T-helper 1 cell (primary cell): ENCODE measurements at places on chromosomes 3 and 15.

DNA sequence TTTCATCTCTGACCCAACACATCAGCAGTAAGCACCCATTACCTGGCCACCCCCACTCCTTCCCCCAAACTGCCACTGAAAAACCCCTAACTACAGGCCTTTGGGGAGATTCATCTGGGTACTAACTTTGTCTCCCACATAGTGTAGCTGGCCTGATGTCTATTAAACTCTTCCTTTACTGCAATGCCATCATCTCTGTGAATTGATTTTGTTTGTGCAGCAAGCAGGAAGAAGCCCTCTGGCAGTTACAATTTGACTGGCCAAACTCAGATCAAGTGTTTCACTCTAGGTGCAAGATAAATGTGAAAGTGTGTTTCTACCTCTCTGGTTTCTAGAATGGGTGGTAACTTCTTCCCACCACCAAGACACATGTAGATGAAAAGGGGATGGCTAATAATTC, 26.7 kb upstream of the OR5K4 start:
- DNase-seq: peak; percentile 77

GRCh38 chr3:194675081-194675640, 3.2 kb upstream of the LSG1 start:
- peak; percentile 27 for DNase-seq

DNA sequence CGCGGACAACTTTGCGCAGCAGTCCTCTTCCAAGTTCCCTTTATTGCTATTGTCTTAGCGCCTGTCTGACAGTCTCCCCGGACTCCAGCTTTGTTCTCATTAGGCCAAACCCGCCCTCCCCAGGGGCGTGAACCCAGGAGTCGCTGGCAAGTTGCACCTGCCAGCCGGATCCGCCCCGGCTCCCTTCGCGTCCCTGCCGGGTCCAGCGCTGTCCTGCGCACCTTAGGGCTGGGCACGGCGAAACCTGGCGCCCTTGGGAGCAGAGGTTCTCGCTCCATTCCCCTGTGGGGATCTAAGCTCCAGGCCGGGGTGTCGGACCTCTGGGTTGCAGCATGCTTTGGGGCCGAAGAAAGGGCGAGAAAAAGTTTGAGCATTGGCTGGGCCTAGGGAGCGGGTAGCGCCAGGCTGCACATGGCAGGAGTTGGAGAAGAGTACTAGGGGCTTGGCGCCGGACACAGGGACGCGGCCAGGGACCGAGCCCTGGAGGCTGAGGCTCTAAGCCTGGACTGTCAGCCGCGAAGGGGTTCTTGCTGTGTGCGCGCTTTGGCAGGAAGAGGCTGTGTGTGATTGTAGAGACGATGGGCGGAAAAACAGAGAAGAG, 335.1 kb upstream of the THRB start:
- no peak for DNase-seq

GRCh38 chr3:42755681-42756578, 17.1 kb downstream of the CCDC13 start:
- no peak for DNase-seq

DNA sequence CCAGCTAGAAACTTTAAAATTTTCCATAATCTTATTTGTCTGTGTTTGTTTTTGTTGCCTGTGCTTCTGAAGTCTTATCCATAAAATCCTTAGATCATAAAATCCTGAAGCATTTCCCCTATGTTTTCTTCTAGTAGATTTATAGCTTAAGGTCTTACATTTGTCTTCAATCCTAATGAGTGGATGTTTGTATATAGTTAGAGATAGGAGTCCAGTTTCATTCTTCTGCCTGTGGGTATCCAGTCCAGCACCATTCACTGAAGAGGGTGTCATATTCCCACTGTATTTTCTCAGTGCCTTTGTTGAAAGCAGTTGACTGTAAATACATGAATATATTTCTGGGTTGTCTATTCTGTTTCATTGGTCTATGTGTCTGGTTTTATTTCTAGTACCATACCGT, 44.8 kb upstream of the SPSB4 start:
- DNase-seq: no peak

DNA sequence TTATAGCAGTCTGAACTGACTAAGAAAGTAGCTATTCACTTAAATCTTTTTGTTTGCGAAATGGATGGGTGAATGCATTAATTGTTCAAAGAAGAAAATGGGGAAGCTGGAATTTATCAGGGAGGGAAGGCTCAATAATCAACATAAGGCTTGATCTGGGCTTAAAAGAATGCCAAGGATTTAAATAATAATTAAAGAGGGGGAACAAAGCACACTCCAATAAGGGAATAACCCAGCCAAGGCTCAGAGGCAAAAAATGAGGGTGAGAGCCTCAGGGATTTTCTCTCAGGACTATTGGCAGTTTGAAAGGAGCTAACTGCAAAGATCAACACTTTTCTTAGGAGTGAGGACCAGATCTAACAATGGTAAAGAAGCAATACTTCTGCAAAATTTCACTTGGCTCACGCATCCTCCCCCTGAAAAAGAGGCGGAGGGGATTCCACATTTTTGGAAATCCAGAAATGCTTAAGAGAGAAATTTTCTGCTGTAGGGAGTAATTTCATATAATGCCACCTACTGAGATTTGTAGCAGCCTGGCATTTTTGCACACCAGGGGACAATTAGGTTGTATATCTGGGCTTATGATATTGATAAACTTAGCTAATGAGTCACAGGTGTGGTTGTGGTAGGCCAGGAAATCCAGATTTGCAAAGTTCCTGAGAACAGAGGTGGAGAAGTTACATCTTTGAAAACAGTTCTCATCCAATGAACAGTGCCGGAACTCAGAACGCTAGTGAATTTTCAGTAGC, 405.1 kb downstream of the TUSC7 start:
- no peak for DNase-seq

DNA sequence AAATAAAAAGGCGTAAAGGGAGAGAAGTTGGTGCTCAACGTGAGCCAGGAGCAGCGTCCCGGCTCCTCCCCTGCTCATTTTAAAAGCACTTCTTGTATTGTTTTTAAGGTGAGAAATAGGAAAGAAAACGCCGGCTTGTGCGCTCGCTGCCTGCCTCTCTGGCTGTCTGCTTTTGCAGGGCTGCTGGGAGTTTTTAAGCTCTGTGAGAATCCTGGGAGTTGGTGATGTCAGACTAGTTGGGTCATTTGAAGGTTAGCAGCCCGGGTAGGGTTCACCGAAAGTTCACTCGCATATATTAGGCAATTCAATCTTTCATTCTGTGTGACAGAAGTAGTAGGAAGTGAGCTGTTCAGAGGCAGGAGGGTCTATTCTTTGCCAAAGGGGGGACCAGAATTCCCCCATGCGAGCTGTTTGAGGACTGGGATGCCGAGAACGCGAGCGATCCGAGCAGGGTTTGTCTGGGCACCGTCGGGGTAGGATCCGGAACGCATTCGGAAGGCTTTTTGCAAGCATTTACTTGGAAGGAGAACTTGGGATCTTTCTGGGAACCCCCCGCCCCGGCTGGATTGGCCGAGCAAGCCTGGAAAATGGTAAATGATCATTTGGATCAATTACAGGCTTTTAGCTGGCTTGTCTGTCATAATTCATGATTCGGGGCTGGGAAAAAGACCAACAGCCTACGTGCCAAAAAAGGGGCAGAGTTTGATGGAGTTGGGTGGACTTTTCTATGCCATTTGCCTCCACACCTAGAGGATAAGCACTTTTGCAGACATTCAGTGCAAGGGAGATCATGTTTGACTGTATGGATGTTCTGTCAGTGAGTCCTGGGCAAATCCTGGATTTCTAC, at the start of gene RARB:
Gene RARB, plus strand, starts transcription at position 322 of the 847 bp plus-strand sequence. Its CDS starts 469 bp downstream, at position 791.
- no peak for DNase-seq

DNA sequence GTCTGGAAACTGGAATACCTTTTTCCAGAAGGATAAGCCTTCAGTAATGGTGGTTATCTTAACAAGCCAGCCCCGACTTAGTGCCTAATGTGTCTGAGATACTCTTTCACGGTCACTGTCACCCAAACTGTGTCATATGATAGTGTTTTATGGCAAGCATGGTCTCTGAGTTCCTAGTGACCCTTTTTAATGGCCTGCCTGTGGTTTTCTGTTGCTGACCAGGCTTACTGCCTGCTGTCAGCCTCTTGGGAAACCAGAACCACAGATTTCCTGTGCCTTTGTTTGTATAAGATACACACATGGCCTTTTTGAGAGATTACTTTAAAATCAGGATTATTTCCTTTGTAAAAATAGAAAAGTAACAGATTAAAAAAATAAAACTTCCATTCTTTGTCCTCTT, 22.4 kb downstream of the HPS3 start:
- DNase-seq: no peak

DNA sequence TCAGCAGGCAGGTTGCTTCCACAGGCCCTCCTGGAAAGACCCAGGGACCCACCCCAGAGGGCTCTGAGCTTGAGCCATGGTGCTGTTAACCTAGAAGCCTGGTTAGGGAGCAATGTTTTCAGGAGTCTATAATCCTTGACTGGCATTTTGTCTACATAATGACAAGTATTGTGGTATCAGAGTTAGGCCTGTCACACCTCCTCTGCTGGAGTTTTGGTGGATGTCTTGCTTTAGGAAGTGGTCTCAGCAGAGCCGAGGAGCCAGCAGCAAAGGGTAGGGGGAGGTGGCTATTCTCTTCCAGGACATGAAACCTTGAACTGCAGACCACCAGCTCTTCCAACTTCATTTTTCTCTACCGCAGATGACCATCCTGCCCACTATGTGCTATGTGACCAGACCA, 76.1 kb downstream of the CLSTN2 start:
- no peak for DNase-seq

DNA sequence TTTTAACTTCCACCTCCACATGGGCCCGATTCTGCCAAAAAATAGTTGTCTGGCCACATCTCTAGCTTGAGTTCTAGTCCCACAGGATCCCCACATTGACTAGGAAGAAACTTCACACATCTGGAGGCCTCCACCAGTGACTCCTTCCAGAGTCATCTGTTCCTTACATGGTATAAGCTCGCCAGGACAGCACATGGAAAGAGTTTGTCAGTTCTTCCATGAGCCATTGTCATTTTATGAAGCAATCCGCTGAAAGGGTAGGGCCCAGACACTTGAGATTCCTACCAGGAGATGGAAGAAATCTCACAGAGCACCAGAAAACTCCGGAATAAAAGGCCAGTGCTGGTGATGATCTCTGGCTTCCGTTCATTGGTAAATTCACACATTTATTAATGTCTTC, 350.5 kb upstream of the ICE2 start:
- no peak for DNase-seq

- DNase-seq: no peak
Measured at GRCh38 chr15:49831206-49831965, 210.5 kb downstream of the DTWD1 start.

DNA sequence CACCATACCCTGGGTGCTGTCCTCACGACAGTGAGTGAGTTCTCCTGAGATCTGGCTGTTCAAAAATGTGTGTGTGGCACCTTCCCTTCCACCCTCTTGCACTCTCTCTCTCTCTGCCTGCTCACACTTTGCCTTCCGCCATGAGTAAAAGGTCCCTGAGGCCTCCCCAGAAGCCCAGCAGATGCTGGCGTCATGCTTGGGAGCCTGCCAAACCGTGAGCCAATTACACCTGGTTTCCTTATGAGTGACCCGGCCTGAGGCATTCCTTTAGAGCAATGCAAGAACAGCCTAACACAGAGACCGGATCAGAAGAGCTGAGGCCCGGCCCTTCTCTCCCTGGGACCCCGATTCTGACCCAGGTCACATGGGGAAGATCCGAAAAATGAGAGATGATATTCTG, 15.4 kb downstream of the TMEM44 start:
- DNase-seq: no peak

GRCh38 chr3:197511853-197512635, 43.7 kb downstream of the BDH1 start:
- no peak for DNase-seq

GRCh38 chr3:127886231-127886955, 28.6 kb upstream of the KBTBD12 start:
- DNase-seq: no peak

- DNase-seq: no peak
Measured at GRCh38 chr15:86572368-86572841, 492.7 kb downstream of the AGBL1 start.

- no peak for DNase-seq
Measured at GRCh38 chr3:52396011-52396906, 48.6 kb downstream of the SEMA3G start.

DNA sequence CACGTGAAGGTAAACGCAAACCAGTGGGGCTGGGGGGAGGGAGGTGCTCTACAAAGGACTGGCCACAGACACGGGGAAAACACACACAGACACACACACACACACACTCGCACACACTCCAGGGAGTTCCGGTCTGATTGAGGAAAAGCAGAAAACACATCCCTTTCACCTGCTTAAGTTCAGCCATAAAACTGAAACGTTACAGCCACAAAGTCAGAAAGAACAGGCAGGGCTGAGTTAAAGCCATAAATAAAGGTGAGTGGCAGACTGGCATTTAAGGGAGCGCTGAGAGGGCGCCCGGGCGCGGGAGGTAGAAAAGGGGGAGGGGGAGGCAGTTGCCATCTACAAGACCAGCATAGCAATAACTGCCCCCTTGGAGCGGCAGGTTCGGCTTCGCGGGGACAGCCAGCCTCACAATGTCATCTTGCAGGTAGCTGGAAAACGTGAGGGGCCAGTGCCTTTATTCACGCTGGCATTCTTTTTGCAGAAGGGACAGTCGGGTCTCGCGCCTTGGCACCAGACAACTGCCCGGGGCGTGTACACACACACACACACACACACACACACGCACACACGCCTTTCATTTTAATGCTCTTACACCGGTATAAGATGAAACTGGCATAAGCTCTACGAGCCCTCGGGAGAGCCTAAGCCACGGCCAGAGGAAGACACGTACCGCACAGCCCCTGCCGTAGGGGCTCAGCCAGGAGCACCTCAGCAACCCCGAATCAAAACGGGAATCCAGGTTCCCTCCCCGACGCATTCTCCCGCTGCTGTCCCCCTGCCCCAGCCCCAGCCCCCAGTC, 866 bp downstream of the TNIK start:
- DNase-seq: peak; percentile 52

DNA sequence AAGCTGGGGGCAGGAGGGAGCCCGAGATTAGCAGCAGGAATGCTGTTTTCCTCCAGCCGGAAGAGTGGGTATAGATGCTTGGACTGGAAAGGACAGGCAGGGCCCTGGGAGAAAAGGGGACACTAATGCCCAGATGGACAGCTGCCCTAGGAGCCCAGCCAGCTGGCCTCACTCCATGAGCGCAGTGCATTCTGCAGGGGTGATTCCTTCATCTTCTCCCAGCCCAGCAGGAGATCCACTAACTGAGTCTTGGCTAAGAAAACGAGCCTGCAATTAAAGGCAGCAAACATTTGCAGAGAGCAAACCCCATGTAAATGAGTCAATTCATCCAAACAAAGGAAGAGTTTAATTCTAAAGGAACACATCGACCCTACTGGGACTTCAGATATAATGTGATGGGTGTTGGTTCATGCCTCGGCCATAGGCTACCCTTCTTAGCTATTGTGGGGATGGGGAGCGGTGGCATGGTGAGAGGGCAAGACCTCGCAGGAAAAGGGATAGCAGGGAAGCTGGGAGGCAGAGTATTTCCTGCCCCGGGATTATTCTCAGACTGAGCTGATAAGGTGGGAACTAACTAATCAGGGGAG, 13.3 kb upstream of the MINAR1 start:
- DNase-seq: no peak

DNA sequence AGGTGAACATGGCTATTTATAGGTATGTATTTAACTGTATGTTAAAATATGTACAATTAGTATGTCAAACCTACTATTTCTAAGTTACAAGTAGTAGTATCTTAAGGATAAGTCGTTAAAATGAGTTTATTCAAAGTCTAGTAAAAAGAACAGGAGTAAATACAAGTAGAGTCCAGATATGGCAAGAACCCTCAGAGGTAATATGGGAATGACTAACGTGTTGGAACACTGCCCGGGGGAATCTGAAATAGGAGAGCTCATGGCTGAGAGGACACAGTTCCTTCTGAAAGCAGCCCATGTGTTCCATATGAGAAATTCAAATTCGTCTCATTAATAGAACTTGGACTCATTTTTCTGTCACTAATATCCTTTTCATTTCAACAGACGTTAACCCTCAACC, 158.8 kb downstream of the CLSTN2 start:
- DNase-seq: no peak
